ENCODE measurements at places on chromosomes 5 and 9.
A peak's percentile ranks its signal among the peaks of the same experiment; 100 is the strongest.

- DNase-seq: no peak
These were observed 3.5 kb upstream of the NEK6 start for GRCh38 chr9:124254261-124254682.

DNA sequence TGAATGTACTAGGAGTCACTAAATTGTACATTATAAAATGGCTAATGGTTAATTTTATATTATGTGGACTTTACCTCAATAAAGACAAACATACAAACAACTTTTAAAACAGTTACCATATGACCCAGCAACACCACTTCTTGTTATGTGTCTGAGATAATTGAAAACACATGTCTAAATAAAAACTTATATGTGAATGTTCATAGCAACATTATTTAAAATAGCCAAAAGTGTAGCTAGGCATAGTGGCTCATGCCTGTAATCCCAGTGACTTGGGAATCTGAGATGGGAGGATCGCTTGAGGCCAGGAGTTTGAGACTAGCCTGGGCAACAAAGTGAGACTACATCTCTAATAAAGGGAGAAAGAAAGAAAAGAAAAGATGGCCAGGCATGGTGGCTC is 22.9 kb downstream of the SLC35A4 start:
- no peak for DNase-seq

DNA sequence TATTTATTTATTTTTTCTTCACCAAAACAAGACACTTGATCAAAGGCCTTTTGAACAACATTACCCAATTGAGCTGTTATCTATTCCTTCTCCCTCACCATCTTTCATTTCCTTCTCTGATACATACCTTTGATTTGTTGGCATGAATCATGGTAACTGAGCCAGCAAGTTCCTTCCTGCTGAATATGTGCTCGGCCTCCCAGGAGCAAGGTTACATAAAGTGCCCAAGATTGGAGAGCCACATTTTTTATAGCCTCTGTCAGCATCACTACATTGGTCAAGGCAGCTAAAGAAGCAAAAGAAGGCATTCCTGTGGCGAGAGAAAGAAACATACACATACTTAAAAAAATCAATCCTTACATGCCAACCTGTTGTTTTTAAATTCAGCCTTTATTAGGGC is 369.6 kb downstream of the CYLC2 start:
- DNase-seq: no peak

GRCh38 chr5:55913466-55914413 is 62.6 kb downstream of the IL31RA start:
- no peak for DNase-seq

DNA sequence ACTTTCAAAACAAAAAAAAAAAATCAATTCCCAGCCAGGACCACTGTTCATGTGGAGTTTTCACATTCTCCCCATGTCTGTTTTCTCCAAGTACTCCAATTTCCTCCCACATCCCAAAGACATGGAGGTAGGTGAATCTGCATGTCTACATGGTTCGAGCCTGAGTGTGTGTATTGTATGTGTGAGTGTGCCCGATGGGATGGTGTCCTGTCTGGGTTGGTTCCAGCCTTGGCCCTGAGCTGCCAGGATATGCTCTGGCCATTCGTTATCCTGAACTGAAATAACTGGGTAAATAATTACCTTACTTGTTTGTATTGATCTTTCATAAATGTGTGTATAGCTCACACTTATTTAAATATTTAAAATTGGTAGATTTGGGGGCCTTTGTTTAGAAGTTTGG is 452.3 kb upstream of the RORB start:
- no peak for DNase-seq

DNA sequence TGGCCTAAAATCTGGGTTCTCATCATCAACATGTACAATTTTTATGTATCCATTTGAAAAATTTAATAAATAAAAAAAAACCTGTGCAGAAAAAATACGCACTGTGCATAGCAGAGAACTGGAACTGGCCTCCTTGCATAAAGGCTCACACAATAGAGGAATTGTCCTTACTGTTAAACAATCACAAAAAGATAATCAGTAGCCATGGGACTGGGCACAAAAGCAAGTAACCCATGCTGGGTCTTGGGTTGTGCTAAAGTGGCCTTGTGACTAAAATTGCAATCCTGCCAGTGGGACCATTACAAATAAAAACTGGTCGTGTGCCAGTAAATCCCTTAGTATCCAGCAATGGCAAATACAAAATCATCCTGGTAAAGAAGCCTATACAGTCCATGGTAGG is 1646.6 kb downstream of the MAT2B start:
- DNase-seq: no peak

- DNase-seq: no peak
These were observed 70.2 kb downstream of the LPAR1 start for GRCh38 chr9:110968096-110968495.

DNA sequence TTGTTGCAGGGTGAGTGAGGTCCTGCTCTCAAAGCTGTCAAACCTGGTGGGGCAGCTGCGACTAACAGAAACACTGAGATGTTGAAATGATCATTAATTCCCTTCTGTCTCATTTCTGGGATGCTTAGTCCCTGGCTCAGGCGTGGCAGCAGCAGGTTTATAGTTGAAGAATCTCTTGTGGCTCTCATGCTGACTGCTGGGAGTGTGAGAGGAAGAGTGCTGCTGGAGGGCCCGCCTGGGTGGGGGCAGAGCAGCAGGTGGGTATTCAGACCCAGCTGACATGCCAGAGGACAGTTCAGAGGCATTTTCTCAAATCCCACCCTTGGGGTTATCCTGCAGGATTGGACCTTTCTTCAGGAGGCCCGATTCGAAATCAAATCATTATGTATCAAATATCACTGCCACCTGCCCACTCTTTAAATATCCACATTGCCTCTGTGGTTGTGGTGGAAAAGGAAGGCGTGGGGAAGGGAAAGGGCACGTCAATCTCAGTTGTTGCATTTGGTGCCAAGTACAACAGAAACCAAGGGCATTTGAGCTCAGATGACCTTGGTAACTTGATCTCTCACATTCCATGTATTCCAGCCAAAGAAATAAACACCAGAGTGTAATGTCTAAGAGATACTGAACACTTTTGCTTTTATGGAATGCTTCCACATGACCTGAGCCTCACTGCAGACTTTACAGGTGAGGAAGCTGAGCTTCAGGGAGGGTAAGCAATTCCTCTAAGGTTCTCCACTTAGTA is 224.3 kb downstream of the AOPEP start:
- DNase-seq: no peak

GRCh38 chr9:129539446-129539845 is 81.5 kb downstream of the C9orf50 start:
- no peak for DNase-seq

DNA sequence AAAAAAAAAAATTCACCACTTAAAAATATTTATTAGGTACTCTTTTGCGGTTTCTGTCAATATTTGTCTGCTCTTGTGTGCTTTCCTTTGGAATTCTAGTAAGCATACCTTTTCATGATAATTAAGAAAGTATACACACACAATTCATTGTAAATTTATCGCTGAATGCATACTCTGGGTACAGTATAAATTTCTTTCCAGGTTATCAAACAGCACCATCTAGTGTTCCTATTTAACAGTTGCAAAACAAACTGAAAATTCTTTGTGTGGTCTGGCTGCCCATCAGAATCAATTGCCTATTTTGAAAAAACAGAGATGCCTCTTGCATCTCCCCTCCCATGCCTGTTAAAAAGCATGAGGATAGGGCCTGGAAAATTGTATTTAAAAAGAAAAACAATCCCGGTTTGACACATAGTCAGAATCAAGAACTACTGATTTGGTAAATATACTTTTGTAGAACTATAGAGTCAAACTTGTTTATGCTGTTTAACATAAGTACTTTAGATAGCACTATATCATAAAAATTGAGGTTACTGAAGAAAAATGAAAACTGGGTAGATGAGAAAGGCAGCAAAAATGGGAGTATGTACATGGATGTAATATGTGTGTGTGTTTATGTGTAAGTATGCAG is 16.2 kb downstream of the PGGT1B start:
- DNase-seq: no peak

- DNase-seq: no peak
These were observed 937 bp downstream of the TMOD1 start for GRCh38 chr9:97502222-97502983.

GRCh38 chr5:169811023-169811422 is 169.3 kb downstream of the INSYN2B start:
- DNase-seq: no peak

GRCh38 chr5:139696894-139697658 is 48.9 kb downstream of the CXXC5 start:
- DNase-seq: peak; percentile 84

- DNase-seq: no peak
These were observed 192.4 kb downstream of the HSPA4 start for GRCh38 chr5:133244242-133244641.

- DNase-seq: no peak
These were observed 32.9 kb upstream of the MAN2A1 start for GRCh38 chr5:109656829-109657228.

GRCh38 chr5:68924481-68925145 is 169.2 kb upstream of the SLC30A5 start:
- no peak for DNase-seq

- DNase-seq: no peak
These were observed 213.1 kb downstream of the RFK start for GRCh38 chr9:76181020-76181641.

DNA sequence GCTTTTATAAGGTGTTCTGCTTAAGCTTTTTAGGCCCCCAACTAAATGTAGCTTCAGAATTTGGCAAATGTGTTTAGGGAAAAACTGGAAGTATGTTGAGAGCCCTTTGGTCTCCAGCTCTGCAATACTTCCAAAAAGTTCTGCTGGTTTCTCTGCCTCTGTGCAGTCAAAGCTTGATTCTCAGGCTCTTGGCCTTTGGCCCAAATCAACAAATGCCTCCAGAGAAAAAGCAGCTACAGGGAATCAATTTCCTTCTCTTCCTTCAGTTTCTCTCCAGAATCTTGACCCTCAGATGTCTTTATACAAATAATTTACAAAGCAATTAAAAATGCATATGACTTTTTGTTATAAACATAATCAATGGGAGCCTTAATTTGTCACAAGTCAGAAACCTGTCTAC is 235.7 kb downstream of the COMMD10 start:
- no peak for DNase-seq

- DNase-seq: no peak
These were observed 21.0 kb downstream of the PAEP start for GRCh38 chr9:135582541-135582940.

DNA sequence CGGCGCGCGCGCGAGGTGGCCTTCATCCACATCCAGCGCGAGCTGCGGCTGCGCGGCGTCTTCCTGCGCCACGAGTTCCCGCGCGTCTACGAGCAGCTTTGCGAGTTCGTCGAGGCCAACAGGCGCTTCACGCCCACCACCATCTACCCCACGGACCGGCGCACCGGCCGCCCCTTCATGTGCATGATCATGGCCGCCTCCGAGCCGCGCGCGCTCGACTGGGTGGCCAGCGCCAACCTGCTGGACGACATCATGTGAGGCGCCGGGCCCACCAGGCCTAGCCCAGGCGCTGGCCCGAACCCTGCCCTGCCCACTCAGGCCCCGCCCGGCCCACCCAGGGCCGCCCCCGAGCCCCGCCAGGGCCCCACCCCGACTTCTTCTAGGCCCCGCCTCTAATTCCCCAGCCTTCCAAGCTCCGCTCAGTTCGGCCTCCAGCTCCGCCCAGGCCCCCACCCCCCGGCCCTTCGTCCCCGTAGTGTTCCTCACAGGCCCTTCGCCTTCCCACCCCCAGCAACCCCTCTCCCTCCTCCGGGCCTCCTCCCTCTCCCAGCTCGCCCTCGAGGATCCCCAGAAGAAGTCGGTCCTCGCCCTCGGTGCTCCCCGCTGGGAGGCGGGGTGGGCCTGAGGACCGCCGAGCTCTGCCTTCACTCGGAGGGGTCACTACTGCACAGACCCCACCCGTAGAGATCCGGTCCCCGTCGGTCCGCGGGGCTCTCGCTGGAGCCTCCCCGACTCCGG is 2.0 kb upstream of the PHPT1 start:
- DNase-seq: peak; percentile 87

- DNase-seq: no peak
These were observed 71.7 kb upstream of the COX7C start for GRCh38 chr5:86546044-86546443.

- DNase-seq: no peak
These were observed 90.9 kb downstream of the THBS4 start for GRCh38 chr5:80125962-80126480.

- no peak for DNase-seq
These were observed 215.5 kb downstream of the MPDZ start for GRCh38 chr9:13063880-13064459.

- DNase-seq: peak; percentile 87
These were observed 29.8 kb upstream of the FABP6 start for GRCh38 chr5:160199410-160199911.

GRCh38 chr9:131382850-131383729 is 10.8 kb upstream of the PRRC2B start:
- no peak for DNase-seq

GRCh38 chr5:110968246-110969005 is 103.1 kb upstream of the TSLP start:
- no peak for DNase-seq

- DNase-seq: no peak
These were observed 2.5 kb upstream of the HRH2 start for GRCh38 chr5:175655411-175655810.

DNA sequence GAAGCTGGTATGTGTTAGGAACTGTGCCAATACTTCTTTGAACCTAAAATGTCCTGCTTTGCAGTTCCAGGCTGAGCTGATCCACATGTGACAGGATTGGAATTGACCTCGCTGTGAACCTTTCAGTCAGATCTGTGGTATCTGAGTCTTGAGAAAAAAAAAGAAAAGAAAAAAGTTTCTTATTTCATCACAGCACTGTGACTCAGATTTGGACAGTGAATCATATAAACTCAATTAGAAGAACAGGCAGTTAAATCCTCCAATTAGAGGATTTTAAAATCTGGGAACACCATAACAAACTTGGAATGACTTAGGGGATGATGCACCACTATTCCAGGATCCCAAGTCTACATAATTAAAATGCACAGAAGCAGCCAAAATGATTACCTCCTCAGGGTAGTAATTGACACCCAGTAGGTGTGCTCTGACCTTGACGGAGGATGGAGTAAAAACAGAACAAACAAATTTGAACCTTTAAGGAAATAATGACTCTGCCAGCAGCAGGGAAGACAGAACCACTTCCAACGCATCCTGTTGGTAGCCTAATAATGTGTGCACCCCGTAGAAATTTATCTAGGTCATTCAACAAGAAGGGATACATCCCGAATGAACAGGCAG is 57.8 kb upstream of the RAI14 start:
- DNase-seq: no peak

DNA sequence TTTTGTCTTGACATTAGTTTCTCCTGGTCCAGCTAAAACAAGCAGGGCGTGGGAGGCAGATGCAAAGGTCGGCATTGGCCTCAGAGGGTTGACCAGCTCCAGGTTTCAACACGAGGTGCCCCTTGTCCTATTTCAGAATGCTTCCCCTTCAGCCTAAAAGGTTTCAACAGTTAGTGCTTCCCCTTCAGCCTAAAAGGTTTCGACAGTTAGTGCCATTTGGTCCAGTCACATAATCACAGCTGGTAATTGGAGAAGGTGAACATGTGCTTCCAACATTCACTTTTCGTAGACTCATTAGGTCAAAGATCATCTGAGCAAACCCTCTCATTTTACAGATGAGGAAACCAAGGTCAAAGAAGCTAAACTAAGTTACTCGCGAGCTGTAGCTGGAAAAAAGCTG is 270.3 kb upstream of the MAP3K1 start:
- DNase-seq: peak; percentile 71

- no peak for DNase-seq
These were observed 1.0 kb downstream of the URM1 start for GRCh38 chr9:128372188-128372641.
